ENCODE measurements at places on chromosomes 5 and 9. TPM values are rescaled to one million over a fixed set of nuclear protein-coding genes. Genes with fewer than 3 reads are reported as not detected.

SELENOP gene
- total RNA-seq, result 807 TPM

DNA sequence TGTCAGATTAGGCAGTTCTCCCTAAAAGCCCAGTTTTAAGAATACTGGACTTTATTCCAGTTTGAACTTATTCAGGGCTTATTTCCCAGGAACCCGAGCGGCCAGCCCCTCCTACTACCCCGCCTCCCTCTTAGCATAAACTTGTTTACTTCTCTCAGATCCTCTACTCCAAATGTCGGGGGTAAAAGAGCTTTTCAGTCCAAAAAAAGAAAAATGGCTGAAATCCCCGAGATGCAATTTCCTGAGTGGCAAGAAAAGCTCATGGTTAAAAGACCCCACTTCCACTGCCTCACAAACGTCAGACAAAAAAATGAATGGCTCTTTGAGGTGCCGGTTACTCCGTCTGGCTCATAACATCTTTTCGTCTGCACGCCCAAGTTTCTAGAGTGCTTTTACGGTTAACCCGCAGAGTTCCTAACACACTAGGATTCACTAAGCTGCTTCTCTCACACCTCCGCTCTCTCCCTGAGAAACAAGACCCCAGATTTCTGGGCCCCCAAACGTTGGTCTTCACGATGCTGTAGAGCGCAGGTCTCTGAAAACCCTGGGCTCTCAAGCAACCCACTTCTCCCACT is 402 bp downstream of the BRD8 start:
- no peak for DNase-seq

DNA sequence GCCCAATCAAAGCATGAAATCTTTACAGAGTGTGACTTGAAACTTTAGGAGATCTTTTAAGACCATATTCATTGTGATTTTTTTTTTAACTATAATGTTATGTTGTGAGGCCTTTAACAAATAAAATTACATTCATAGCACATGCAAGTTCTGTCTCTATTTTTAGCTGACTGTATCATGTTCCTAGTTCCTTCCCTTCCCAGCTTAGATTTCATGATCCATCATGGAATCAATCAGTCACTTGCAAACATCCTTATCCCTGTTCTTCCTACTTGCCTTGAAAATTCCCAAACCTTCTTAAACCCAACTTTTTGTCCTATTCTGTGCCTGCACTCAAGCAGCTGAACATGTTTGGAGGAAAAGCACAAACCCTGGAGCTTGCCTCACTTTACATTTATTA is 141.8 kb downstream of the DMXL1 start:
- DNase-seq, result no peak

- DNase-seq, result no peak
Observed at GRCh38 chr5:65987982-65988381, 61.6 kb downstream of the ERBIN start.

OCLN gene
- 1.3 TPM for total RNA-seq

- DNase-seq, result no peak
Observed at GRCh38 chr5:102682101-102682647, 72.9 kb upstream of the PAM start.

TAS2R1 gene
- not detected for total RNA-seq

DNA sequence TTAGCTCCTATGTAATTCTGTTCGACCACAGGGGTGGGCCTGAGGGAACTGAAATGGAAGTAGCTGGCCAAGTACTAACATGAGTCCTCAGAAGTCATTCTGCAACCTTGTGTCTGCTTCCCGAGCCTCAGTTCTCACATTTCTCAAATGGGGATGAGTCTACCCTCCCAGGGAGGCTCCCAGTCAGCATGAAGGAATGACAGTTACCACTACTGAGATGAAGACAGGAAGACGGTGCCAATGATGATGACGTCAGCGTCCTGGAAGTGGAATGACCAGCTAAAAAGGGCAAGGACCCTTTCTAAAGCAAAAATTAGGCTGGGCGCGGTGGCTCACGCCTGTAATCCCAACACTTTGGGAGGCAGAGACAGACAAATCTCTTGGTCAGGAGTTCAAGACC is 6.8 kb downstream of the PIP5KL1 start:
- no peak for DNase-seq

GRCh38 chr9:98516205-98516896 is 192.4 kb downstream of the GABBR2 start:
- DNase-seq, result no peak

GRCh38 chr5:55850839-55851674 is at the start of gene IL31RA:
IL31RA (plus strand) TSS chr5:55851357; CDS start chr5:55851571, 214 bp downstream.
- no peak for DNase-seq

All from mesenteric fat pad (tissue), 1 donor.